ENCODE measurements at places on chromosomes 7 and 10. TPM values are rescaled to one million over a fixed set of nuclear protein-coding genes. Genes with fewer than 3 reads are reported as not detected.

The PODXL gene
- total RNA-seq: 25.5 TPM

The NOS3 gene
- 1.7 TPM for total RNA-seq

The TMEM120A gene
- total RNA-seq: 37.1 TPM

The SLIT1 gene
- 55.7 TPM for total RNA-seq

The POU6F2 gene
- 2.0 TPM for total RNA-seq

The KCNIP2 gene
- total RNA-seq: 1.4 TPM

The PKD2L1 gene
- total RNA-seq: 0.26 TPM

The ATG9B gene
- total RNA-seq: 33.8 TPM

The MINPP1 gene
- 18.1 TPM for total RNA-seq

The NSUN6 gene
- 10.6 TPM for total RNA-seq

The CUZD1 gene
- total RNA-seq: 0.86 TPM

The GPR15LG gene
- total RNA-seq: 0.70 TPM

The EMX2 gene
- total RNA-seq: 29.9 TPM

The DRGX gene
- total RNA-seq: 0.22 TPM

The LRRC18 gene
- not detected for total RNA-seq

The IL15RA gene
- total RNA-seq: 1.4 TPM

The NKX6-2 gene
- 0.14 TPM for total RNA-seq

The CPA1 gene
- not detected for total RNA-seq

The NCF1 gene
- total RNA-seq: not detected

The CNPY4 gene
- total RNA-seq: 36.0 TPM

The MCMBP gene
- 47.2 TPM for total RNA-seq

The PON1 gene
- total RNA-seq: 3.0 TPM

The PROSER2 gene
- total RNA-seq: 6.7 TPM

The PDCD4 gene
- total RNA-seq: 122 TPM

The ANKRD61 gene
- 0.31 TPM for total RNA-seq

The ANXA8 gene
- 2.0 TPM for total RNA-seq

The WDFY4 gene
- total RNA-seq: 0.05 TPM

The OPN1SW gene
- not detected for total RNA-seq

The NSUN5 gene
- 21.3 TPM for total RNA-seq

The TFR2 gene
- total RNA-seq: 2.5 TPM

The TLX1 gene
- total RNA-seq: 0.17 TPM

The PDE6C gene
- not detected for total RNA-seq

The ALOX5 gene
- total RNA-seq: 17.3 TPM

The RPA3 gene
- total RNA-seq: 42.3 TPM

The MMRN2 gene
- total RNA-seq: 5.5 TPM

The EVX1 gene
- total RNA-seq: 0.71 TPM

The SLC26A5 gene
- not detected for total RNA-seq

The CTAGE8 gene
- 6.4 TPM for total RNA-seq

The DKK1 gene
- 33.2 TPM for total RNA-seq

The FKBP6 gene
- total RNA-seq: not detected

The CHAT gene
- total RNA-seq: 0.62 TPM

The DNAJC12 gene
- total RNA-seq: 15.7 TPM

The STEAP1 gene
- total RNA-seq: 3.4 TPM

The NODAL gene
- total RNA-seq: not detected

The ACSM6 gene
- total RNA-seq: not detected

The CYP26C1 gene
- total RNA-seq: not detected

The BICC1 gene
- total RNA-seq: 15.2 TPM

The SEC31B gene
- total RNA-seq: 8.9 TPM

The SEMA4G gene
- 46.0 TPM for total RNA-seq

The C10orf90 gene
- 1.5 TPM for total RNA-seq
